ENCODE measurements at places on chromosomes 4 and X.

DNA sequence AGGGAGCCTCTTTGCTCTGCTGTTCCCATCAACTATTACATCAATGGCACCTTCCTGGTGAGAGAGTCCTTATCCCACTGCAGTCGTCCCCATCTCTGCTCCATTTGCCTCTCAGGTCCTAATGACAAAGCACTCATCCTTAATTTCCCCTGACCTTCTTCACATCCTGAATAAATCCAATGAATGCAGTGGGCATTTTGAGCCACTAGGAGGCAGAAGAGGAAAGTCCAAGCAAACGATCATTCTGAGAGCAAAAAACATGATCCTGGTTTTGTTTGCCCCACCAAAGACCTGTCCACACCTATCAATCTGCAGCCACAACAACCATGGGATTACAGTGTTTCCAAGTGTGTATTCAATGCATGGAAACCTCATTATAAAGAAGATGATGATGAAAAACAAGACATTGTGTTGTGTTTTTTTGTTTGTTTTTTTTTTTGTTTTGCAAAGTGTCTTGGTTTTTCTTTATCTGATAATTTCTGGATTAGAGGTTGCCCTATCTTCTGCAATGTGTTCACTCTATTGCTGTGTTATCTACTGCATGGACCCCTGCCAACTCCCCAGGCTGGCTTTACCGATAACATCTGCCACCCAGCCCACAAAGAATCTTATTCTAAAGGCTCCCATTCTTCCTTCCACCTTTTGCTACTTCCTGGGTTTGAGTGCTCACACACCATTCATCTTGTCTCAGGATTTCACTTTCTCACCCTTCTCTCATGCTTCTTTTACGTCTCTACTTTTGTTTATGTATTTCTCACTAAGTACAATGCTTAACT is 207.2 kb downstream of the NLGN4X start:
- DNase-seq: peak; percentile 34

- DNase-seq: no peak
Observed at GRCh38 chrX:3360881-3361280, 14.4 kb upstream of the MXRA5 start.

GRCh38 chrX:79133904-79134303 is 10.6 kb upstream of the GPR174 start:
- no peak for DNase-seq

- no peak for DNase-seq
Observed at GRCh38 chr4:185796176-185796575, 15.8 kb downstream of the SORBS2 start.

DNA sequence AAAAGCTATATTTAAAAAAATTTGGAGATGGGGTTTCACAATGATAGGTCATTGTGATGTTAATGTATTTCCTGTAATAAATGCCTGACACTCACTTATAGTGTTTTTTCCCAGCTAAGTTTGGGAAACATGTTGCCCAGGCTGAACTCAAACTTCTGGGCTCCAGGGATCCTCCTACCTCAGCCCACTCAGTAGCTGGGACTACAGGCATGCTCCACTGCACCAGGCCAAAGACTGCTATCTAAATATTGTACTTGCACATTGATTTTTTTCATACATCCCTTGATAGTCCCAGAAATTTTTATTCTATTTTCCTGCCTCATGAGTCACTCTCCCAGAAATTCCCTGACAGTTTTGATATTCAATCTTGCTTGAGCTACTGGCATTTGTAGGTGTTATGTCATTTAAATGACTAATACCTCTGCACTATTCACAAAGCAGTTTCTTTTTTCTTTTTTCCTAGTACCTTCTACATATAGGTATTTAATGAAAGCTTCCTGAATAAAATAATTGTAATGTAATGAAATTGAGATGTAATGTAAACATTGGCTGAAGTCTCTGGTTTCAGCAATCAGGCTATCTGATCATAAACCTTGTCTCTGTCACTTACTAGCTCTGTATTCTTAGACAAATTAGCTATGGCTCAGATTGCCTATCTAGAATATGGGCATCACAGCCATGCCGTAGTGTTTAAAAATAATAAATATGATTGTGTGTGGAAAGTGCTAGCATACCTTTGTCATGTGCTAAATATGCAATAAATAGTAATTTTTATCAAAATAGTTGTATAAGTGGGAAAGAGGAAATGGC is 1973.0 kb upstream of the AGA start:
- DNase-seq: no peak

DNA sequence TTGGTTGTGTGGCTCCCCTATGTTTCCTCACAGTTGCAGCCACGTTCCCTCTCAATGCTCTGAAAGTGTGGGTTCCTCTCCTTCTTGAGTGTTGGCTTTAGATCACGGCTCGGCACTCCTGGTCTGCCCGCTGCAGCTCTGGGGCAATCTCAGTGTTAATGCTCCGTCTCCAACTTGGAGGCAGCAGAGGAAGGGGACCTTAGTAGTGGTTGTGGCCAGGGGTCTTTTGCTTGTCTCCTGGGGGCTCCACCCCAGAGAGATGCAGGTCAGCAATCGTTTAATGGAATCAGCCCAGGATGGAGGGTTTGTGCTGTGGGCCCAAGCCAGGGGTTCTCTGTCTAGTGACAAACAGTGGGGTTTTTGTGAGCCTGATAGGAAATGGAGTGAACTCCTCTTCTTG is 849.4 kb upstream of the DIAPH2 start:
- DNase-seq: no peak

GRCh38 chr4:105509291-105509690 is 35.4 kb upstream of the PPA2 start:
- DNase-seq: no peak

DNA sequence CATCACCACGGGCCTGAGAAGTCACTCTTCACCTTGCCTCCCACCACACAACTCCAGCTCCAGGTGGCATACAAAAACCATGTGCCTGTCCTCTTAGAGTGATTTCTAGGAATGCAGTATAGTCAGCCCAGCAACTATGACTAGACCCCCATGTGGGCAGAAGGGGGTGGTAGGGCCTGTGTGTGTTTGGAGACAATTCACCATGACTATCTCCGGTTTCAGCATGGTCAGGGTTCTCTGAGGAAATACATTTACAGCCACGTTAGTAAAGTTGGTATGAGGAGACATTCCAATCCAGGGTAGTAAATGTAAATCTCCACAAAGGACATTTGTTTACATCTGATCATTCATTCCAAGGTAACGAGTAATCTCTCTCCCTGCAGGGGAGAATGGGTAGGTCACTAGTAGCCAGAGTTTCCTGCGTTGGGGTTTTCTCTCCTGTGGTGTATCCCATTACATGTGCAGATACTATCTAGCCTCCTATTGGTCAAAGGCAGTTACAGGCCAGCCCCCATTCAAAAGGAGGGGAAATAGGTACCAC is 4.2 kb upstream of the MTMR1 start:
- no peak for DNase-seq

- DNase-seq: no peak
Observed at GRCh38 chr4:79920163-79920853, 152.7 kb downstream of the ANTXR2 start.

GRCh38 chr4:78529569-78530209 is 21.9 kb upstream of the ANXA3 start:
- DNase-seq: no peak

DNA sequence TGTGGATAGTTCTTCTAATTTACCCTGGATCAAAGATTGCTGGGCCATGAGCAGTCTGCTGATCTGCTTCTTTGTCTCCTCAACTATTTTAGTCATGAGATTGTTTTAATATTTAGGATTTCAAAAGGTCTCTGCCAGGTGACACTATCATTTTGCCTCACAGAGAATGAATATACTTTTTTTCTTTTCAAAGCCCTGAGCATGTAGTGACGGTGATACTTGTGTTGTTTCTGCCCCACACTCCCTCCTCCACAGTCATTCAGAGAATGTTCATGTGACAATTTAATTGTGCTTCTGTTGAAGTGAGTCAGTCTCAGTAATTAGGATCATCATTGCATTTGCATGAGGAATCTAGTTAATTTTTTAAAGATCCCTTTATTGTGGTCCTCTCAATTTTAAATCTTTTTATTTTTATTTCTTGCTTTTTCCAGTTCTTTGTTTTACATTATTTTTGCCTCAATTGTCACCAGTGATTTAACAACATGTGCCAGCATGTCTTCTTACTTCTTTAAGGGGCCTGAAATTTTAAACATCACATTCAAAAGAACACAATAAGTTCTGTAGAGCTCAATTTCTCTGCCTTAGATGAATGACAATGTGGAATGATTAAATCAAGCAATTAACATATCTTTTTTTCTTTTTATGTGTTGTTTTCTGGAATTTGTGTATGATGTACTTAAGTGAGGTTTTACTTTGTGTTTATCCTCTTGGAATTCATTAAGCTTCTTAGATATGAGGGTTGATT is 12.3 kb downstream of the MMRN1 start:
- DNase-seq: no peak

GRCh38 chrX:13198762-13199064 is 121.1 kb downstream of the ATXN3L start:
- DNase-seq: no peak

- DNase-seq: no peak
Observed at GRCh38 chr4:73087871-73088270, 18.4 kb upstream of the COX18 start.

- DNase-seq: no peak
Observed at GRCh38 chr4:135382280-135382959, 1180.8 kb upstream of the PABPC4L start.

DNA sequence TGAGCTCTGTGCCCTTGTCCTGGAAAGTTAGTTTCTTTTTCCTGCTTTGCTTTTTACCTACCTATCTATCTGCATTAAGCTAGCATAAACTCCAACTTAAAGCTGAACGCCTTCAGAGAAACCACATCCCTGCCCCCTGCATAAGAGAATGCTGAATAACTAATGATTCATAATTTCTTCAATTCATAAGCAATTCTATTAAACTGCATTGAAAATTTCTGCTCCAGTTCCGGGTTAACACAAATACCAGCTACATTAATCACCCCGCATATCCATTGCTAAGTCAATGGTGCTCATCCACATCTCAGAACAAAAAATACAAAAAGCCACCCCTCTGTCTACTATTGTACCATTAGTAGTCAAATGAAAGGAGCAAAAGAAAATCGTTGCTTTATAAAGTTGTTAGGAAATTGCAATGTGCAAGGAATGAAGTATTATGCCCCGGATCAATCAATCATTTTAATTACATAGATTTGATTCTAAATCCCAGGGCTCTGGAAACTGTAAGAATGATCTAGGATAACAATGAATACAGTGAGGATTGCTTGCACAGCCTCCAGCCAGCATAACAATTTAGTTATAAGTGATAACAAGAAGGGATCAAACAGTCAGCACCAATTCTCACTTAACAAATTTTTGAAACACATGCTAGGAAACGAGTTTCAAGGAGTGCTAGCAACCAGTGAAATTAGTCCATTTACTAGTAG is 106.8 kb downstream of the ELOVL6 start:
- DNase-seq: no peak

DNA sequence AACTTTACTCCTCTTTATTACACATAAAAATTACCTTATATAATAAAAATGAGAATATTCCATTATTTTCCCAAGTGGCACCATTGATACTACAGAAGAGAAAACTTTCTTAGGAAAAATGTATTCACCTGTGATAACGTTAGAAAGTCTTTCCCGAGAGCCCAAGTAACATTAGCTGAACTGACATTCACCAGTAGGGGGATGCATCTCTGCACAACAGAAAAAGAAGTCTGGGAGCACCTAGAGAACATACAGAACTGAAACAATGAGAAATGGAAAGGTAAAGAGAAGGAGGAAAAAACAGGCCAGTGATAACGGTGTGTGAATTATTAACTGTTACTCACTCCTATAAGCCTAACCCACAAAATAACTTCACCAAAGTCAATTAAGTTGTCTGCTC is 423.3 kb downstream of the CENPC start:
- no peak for DNase-seq

DNA sequence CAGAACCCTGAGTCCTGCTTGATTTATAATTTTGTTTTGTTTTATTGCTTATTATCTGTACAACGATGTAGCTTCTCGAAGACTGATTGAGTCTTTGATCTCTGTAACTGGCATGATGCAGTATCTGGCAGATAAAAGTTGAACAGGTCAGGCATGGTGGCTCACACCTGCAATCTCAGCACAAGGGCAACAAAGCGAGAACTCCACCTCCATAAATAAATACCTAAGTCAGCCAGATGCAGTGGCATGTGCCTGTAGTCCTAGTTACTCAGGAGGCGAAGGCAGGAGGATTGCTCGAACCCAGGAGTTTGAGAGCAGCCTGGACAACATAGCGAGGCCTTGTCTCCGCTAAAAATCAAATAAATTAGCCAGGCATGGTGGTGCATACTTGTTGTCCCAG is 15.7 kb upstream of the WDR19 start:
- no peak for DNase-seq

- DNase-seq: no peak
Observed at GRCh38 chrX:44178274-44179053, 165.0 kb downstream of the EFHC2 start.

GRCh38 chrX:134803551-134804183 is 145.4 kb upstream of the PLAC1 start:
- DNase-seq: no peak

DNA sequence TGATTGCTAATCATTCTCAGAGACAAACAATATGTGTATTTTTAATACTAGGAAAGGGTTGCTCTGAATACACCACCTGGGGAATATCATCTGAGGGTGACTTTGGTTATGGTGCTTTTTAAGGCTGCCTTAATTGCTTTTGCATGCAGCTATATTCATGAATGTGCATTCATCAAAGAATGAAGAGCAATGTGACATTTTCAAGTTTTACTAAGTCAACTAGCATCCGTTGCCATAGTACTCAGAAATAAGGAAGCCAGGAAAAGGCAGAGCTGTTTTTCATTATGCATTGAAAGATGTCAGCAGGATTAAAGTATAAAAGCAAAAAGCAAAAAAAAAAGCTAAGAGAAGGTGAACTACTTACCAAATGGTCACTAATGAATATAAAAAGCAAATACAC is 67.4 kb upstream of the PCDH18 start:
- no peak for DNase-seq

DNA sequence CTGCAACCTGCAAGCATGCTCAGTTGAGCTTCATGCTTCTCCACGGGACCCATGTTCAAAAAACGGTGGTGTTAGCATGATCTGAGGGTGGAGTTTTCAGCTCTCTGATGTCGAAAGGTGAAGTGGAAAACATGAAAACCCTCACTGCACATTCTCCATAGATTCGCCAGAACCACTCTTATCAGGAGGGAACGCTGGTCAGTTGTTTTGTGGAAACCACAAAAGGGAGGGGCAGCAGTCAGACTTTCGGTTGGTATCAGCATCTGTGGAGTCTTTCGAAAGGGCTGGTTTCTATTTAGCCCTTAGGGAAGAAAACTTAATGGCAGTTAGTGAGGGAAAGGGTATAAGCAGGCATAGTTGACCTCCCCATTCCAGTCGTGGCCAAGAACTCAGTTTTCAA is 12.6 kb downstream of the PPA2 start:
- DNase-seq: no peak

GRCh38 chrX:24294619-24295018 is 19.2 kb downstream of the SUPT20HL2 start:
- DNase-seq: peak; percentile 46

DNA sequence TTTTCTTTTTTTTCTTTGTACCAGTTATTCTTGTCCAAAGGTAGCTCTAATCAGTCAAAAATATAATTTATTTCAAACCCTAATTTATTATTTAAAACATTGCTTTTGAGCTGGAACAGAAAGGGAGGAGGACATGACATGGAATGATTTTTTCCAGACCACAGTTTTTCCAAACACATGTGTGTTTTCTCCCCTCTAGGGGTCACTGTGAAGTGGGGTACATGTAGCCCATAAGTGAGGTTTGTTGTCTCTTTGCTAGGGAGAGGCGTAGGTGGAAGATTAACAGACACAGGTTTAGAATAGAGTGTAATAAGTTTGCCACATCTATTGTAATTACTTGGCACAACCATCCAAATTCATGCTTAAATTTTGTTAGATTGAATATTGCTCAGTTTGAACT is 83.0 kb downstream of the TNIP2 start:
- no peak for DNase-seq

All from stimulated activated CD8-positive, alpha-beta memory T cell treated with anti-CD3 and anti-CD28 coated beads, Interleukin-4, amount 100 ng/mL, for 48 hours (primary cell).